Thyroid gland (tissue), 4 donors: ENCODE measurements at places on chromosomes 3 and 15. TPM values are rescaled to one million over a fixed set of nuclear protein-coding genes. Genes with fewer than 3 reads are reported as not detected.

DNA sequence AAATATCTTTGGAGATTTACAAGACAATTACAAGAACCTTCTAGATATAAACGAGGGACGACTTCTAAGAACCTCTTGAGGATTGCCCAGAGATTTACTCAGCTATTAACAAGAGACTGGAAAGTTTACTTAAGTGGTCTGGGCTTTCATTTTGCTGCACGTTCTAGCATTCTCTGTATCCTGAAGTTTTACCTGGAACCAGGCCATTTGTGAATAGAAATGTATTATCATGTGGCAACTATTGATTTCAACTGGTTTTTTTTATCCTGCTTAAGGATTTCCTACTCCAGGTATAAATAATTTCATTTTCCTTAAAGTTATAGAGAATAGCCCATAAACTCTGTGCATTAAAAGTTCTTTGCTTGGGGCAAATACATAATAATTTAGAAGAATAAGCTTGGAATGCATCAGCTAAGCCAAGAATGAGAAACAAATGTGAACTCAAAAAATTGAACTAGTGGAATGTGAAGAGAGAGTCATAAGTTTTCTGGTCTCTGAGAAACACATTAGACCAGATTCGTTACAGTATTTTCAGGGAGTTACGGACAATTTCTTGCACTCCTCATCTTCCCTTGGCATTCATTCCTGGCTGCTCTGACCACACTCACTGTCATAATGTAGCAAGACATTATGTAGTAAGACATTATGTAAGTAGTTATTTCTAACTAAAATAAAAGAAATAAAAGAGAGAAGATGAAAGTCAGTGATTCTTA lies 1.3 kb downstream of the AQP9 start:
- no peak for DNase-seq
- no peaks in the 10 kb centered on the region for H3K4me1 ChIP-seq
- H3K36me3 ChIP-seq = no peaks in the 10 kb centered on the region
- H3K27me3 ChIP-seq = no peaks in the 10 kb centered on the region

- H3K4me1 ChIP-seq = peaks cover 5% of the 10 kb centered on the region
- peak; percentile 34 for DNase-seq
- H3K4me3 ChIP-seq = no peak overlapping the region
- no peaks in the 10 kb centered on the region for H3K36me3 ChIP-seq
These were observed 126.8 kb downstream of the KCNAB1 start for GRCh38 chr3:156246961-156247725.

GRCh38 chr15:48001393-48002039 lies 119.3 kb upstream of the SLC24A5 start:
- no peaks in the 10 kb centered on the region for H3K4me1 ChIP-seq
- H3K27ac ChIP-seq = no peak overlapping the region
- no peak for DNase-seq
- no peaks in the 10 kb centered on the region for H3K36me3 ChIP-seq
- no peaks in the 10 kb centered on the region for H3K27me3 ChIP-seq

- H3K27ac ChIP-seq = no peak overlapping the region
- no peaks in the 10 kb centered on the region for H3K27me3 ChIP-seq
- H3K36me3 ChIP-seq = peaks cover 21% of the 10 kb centered on the region
These were observed 8.3 kb downstream of the STARD5 start for GRCh38 chr15:81315452-81316175.

DNA sequence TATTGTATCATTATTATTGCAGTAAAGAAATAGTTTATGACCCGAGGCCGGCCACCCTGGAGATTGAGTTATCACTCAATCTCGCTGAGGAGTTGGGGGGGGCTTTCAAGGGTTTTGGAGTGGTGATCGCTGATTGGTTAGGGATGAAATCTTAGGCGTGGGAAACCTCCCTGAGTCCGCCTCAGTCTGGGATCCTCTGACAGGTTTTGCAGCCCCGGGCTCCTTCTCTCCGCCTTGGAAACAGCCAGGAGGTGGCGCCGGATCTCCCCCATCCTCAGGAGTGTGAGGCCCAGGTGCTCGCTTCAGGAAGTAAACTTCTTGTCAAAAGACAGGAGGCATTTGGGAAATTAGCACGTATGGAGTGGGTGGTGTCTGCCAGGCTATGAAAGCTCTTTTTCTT lies 41.1 kb upstream of the SEC61A1 start:
- H3K4me3 ChIP-seq = no peak overlapping the region
- H3K36me3 ChIP-seq = no peaks in the 10 kb centered on the region
- no peaks in the 10 kb centered on the region for H3K4me1 ChIP-seq
- peak; percentile 69 for DNase-seq
- H3K27me3 ChIP-seq = no peaks in the 10 kb centered on the region

DNA sequence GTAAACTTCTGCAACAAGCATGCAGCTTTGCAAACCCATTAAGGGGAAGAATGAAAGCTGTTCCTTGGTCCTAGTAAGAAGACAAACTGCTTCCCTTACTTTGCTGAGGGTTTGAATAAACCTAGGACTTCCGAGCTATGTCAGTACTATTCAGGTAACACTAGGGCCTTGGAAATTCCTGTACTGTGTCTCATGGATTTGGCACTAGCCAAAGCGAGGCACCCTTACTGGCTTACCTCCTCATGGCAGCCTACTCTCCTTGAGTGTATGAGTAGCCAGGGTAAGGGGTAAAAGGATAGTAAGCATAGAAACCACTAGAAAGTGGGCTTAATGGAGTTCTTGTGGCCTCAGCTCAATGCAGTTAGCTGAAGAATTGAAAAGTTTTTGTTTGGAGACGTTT lies 224.2 kb downstream of the P3H2 start:
- H3K27me3 ChIP-seq = no peaks in the 10 kb centered on the region
- no peaks in the 10 kb centered on the region for H3K36me3 ChIP-seq
- no peak for DNase-seq
- H3K4me1 ChIP-seq = no peaks in the 10 kb centered on the region
- H3K4me3 ChIP-seq = no peak overlapping the region

- DNase-seq = no peak
- H3K36me3 ChIP-seq = no peaks in the 10 kb centered on the region
- H3K4me3 ChIP-seq = no peak overlapping the region
- H3K27me3 ChIP-seq = no peaks in the 10 kb centered on the region
- H3K4me1 ChIP-seq = no peaks in the 10 kb centered on the region
These were observed 245.4 kb downstream of the GBE1 start for GRCh38 chr3:81516042-81516441.

- H3K4me1 ChIP-seq = peaks cover 35% of the 10 kb centered on the region
- no peak overlapping the region for H3K4me3 ChIP-seq
- no peak for DNase-seq
- no peaks in the 10 kb centered on the region for H3K27me3 ChIP-seq
- H3K36me3 ChIP-seq = no peaks in the 10 kb centered on the region
These were observed 34.8 kb downstream of the FAM3D start for GRCh38 chr3:58631742-58632141.

DNA sequence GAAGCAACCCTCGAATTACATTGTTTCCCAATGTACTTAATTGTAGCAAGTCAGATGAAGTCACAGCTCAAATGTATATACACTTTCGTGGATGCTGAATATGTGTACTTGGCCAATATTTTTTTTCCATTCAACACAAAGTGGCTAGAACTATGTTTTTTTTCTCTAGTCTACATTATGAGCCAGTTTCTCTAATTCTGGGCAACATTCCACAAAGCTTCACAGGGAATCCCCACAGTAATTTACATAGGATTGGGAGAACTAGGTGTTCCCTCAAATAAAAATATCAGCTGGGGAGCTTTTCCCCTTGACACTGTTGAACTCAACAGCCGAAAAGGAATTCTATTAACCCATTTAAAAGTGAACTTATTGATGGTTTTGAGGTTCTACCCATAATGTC lies 493.1 kb downstream of the MECOM start:
- H3K4me1 ChIP-seq = no peaks in the 10 kb centered on the region
- DNase-seq = no peak
- H3K27ac ChIP-seq = no peak overlapping the region
- no peak overlapping the region for H3K4me3 ChIP-seq
- no peaks in the 10 kb centered on the region for H3K27me3 ChIP-seq

DNA sequence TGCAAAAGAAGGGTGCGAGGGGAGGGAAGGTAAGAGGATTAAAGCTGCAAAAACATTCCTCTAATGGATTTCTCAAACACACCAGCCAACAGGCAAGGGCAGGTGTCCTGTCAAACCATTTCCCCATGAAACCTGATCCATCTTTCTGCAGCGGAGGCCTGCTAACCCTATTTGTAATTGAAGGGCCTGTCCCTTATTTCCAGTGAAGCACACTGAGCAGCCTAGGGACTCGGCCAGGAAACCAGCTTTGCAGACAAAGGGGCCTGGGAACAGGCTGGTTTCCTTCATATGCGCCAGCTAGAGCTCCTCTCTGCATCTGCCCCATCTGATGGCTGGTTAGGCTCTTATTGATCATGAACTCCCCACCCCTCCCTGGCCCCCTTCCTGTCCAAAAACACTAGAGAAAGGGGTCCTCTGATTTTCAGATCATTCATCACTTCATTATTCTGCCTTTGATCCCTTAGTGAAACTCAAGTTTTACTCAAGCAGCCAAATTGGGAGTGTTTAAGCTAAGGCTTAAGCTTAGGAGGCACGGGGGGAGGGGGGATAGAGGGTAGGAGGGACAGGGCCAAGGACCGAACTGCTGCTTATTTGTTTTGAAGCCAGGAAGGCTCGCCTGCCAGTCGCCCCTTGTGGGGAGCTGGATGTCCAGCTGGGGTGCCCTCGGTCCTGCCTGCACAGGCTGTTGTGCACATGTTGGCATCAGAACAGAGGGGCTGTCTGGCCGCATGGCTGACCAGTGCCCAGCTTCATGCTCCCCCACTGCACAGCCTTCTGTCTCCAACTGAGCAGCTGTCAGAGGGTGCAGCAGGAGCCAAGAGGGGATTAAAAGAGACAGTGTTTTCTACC lies 53.1 kb downstream of the BOC start:
- no peak overlapping the region for H3K4me3 ChIP-seq
- H3K4me1 ChIP-seq = peaks cover 70% of the 10 kb centered on the region
- peak; percentile 61 for DNase-seq
- peaks cover 5% of the 10 kb centered on the region for H3K36me3 ChIP-seq

- H3K4me1 ChIP-seq = peaks cover 19% of the 10 kb centered on the region
- no peaks in the 10 kb centered on the region for H3K36me3 ChIP-seq
- H3K27me3 ChIP-seq = no peaks in the 10 kb centered on the region
These were observed 250.3 kb downstream of the MAGI1 start for GRCh38 chr3:65788461-65788860.

- H3K27me3 ChIP-seq = no peaks in the 10 kb centered on the region
- no peak overlapping the region for H3K4me3 ChIP-seq
- no peaks in the 10 kb centered on the region for H3K36me3 ChIP-seq
- no peak overlapping the region for H3K27ac ChIP-seq
- no peaks in the 10 kb centered on the region for H3K4me1 ChIP-seq
- DNase-seq = no peak
These were observed 37.2 kb downstream of the MYO5A start for GRCh38 chr15:52491472-52491871.

DNA sequence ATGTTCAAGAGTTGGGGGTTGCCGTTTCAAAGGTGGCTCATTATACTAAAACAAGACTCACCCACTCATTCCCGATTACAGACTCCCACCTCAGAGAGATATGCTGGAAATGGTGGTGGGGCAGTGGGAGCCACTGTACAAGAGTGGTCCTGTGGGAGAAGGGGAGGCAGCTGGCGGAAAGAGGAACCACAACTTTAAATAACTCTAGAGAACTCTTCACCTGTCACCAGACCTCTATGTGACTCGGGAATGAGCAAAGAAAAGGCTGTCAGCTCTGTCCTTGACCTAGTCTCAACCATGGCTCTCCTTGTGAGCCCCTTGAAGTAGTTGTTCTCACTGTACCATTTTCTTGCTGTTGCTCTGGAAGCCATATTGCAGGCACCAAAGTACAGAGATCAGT lies 293.8 kb downstream of the CHST2 start:
- H3K36me3 ChIP-seq = no peaks in the 10 kb centered on the region
- no peak for DNase-seq
- H3K27ac ChIP-seq = no peak overlapping the region
- no peaks in the 10 kb centered on the region for H3K27me3 ChIP-seq

DNA sequence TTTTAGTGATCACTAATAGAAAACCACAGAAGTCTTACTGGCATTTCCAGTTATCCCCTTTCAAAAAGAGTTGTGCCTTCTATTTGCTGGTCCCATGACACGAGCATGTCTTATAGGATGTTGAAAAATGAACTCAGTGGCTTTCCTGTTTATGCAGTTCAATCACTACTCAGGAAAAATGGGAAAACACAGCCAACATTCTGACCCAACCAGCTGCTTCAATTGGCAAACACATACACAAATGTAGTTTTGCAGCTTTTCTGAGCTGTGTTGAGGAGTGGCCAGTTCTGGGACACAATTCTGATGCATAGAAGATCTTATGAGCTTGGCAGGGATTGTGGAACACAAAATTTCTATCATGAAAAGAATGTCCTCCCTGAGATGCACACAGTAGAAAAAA lies 40.3 kb downstream of the FSTL1 start:
- H3K27me3 ChIP-seq = no peaks in the 10 kb centered on the region
- peaks cover 48% of the 10 kb centered on the region for H3K36me3 ChIP-seq
- H3K4me3 ChIP-seq = no peak overlapping the region
- no peak for DNase-seq
- no peak overlapping the region for H3K27ac ChIP-seq

GRCh38 chr3:97815149-97815917 lies 6.5 kb upstream of the CRYBG3 start:
- H3K4me1 ChIP-seq = no peaks in the 10 kb centered on the region
- no peak overlapping the region for H3K27ac ChIP-seq
- no peak overlapping the region for H3K4me3 ChIP-seq
- H3K27me3 ChIP-seq = no peaks in the 10 kb centered on the region
- no peaks in the 10 kb centered on the region for H3K36me3 ChIP-seq

GRCh38 chr3:171334465-171334811 lies 125.8 kb downstream of the TNIK start:
- no peak overlapping the region for H3K4me3 ChIP-seq
- H3K4me1 ChIP-seq = peaks cover 14% of the 10 kb centered on the region
- peak overlapping the region; percentile 31 for H3K27ac ChIP-seq
- H3K36me3 ChIP-seq = no peaks in the 10 kb centered on the region
- DNase-seq = peak; percentile 73

- no peak overlapping the region for H3K4me3 ChIP-seq
- H3K27ac ChIP-seq = no peak overlapping the region
- no peaks in the 10 kb centered on the region for H3K36me3 ChIP-seq
- no peak for DNase-seq
These were observed 423.0 kb upstream of the TPM1 start for GRCh38 chr15:62619526-62619925.

GRCh38 chr15:70250208-70251201 lies 152.8 kb upstream of the TLE3 start:
- no peak overlapping the region for H3K27ac ChIP-seq
- no peaks in the 10 kb centered on the region for H3K36me3 ChIP-seq
- H3K4me3 ChIP-seq = no peak overlapping the region
- no peaks in the 10 kb centered on the region for H3K27me3 ChIP-seq

The CDHR4 gene
- total RNA-seq = not detected

The PODXL2 gene
- total RNA-seq = 7.7 TPM

The TNFSF10 gene
- total RNA-seq = 178 TPM

The SLC15A2 gene
- 3.5 TPM for total RNA-seq

The CFAP20DC gene
- 0.67 TPM for total RNA-seq

The CLRN1 gene
- total RNA-seq = not detected

The EAF1 gene
- 24.7 TPM for total RNA-seq

The KIAA1143 gene
- total RNA-seq = 31.7 TPM

The SUCNR1 gene
- total RNA-seq = 12.4 TPM

The TGM5 gene
- total RNA-seq = not detected

The RFC4 gene
- 7.9 TPM for total RNA-seq

The DAPK2 gene
- 102 TPM for total RNA-seq
